ENCODE measurements at places on chromosomes 3 and 15.

DNA sequence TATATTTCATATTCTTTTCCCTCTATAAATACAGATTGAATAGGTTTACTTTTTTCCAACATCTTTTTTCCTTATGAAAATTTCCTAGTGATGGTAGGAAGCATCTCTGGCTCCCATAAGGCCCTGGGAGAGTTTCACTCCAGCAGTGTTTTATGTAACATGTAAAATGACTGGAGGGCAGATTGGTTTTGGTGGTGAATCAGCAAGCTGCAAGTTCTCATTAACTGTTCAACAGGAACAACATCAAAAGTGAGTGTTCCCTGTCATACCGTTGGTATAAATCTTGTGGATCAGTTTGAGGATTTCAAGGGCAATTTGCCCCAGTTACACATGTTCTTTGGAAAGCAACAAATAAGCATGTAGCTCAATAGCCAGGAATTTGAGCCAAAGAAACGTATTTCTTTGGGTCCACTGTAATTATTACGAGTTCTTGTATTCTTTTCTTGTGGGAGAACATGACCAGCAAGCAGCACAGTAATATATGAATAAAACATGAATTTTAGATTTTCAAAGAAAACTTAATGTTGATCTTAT, 345.7 kb downstream of the SV2B start:
- no peak for DNase-seq

DNA sequence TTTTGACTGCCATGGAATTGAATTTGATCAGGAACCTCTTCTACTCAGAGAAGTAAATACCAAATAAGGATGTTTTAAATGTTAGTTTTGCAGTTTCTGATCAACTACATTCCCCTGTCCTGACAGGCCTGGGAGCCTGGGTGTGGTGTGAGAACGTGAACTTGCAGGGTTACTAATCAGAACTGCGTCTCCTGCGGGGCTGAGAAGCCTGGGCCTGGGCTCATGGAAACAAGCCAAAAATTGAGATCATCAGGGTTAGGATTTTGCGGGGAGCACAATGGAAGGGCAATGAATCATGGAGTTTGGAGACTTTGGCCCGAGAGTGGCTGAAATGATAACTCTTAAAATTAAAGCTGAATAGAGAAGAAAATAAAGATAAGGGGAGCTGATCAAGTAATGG, 47.8 kb upstream of the C3orf70 start:
- DNase-seq: no peak

DNA sequence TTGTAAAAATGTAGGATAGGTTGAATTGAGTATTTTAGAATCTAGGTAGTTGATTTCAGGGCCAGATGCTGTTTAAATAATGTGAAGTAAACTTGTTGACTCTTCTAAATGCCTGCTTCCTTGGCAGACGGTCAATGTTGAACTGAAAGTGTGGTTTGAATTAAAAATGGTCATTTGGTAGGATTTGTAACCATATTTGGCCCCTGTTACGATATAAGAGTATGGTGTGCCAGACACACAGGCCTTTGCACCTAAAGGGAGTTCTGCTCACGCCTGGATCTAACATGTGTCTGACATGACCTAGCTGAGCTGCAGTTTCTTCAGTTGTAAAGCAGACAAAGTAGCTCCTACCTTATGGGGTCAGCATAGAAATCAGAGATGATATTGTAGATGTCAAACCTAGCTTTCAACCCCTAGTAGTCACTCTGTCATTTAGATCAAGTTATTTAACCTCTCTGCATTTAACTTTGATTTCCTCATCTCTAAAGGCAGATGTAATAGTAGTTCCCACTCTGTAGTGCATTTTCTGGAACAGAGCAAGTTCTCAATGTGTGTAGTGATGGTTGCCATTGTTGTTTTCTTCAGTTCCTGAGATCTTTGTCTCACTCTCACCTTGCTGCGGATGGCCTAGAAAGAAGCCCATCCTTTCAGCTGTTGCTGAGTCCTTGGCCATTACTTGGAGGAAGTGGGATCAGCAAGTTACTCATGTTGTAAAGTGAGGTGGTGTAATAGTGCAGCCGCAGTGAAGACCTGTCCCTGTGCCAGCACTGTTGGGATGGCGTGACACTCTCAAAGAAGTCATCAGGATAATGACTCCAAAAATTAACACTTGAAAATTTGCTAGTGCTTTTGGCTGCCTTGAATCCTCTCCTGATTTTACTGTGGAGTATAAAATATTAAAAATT, 90.2 kb downstream of the GHSR start:
- no peak for DNase-seq

DNA sequence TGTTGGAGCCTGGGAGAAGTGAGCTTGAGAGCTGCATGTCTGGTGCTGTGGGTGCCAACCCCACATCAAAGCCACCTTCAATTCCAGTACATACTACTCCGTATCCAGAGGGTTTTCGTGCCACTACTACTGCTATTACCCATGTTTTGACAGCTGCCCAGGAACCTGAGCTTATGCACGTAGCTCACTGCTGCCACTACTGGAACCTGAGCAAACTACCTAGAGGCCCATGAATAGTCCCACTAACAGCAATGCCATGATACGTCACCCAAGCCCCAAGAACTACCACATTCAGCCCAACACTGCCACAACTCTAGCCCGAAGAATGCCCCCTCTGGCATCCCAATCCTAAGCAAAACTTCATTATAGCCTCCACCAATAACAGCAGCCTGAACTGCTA, 215.2 kb upstream of the BCHE start:
- no peak for DNase-seq

DNA sequence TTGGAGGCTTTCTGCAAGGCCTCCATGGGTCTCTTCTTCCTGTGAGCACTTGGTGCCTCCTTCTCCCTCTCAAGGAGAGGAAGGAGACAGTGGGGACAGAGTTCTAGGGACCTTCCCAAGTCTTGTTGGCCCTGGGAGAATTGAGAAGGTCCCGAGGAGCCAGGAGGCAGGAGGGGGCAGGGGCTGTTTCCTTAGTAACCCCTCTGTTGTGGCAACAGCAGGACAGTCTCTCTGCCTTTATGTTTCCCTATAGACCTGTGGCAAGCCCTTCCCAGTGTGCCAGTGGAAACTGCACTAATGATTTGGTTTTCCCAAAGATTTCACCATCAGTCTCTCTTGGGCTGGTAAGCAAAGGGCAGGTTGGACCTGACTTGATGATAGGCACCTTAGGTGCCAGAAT, 87.8 kb upstream of the GALNT15 start:
- DNase-seq: no peak
